Osteocyte (in vitro differentiated cells): ENCODE measurements at places on chromosomes 7 and 10.

DNA sequence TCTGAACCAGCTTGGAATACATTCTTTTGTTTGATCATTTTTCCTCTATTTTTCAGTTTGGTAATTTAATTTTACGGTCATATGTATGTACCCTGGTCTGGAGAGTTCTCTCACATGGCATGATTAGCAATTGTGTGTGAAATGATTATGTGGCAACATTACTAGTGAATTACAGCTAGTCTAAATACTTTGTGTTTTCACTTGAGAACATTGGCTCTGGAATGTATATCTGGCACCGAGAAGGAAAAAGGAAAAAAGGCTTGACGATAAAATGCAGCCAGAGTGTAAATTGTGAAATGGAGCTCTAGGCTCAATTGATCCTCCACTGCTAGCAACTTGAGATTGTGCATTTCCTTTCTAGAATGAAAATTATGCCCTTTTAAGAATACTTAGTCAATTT is 397.2 kb downstream of the EXOC4 start:
- no peak for DNase-seq
- no peak overlapping the region for H3K27ac ChIP-seq
- peaks cover 49% of the 10 kb centered on the region for H3K4me1 ChIP-seq
- H3K4me3 ChIP-seq, result no peak overlapping the region
- no peaks in the 10 kb centered on the region for H3K27me3 ChIP-seq
- H3K36me3 ChIP-seq, result peaks cover 3% of the 10 kb centered on the region

DNA sequence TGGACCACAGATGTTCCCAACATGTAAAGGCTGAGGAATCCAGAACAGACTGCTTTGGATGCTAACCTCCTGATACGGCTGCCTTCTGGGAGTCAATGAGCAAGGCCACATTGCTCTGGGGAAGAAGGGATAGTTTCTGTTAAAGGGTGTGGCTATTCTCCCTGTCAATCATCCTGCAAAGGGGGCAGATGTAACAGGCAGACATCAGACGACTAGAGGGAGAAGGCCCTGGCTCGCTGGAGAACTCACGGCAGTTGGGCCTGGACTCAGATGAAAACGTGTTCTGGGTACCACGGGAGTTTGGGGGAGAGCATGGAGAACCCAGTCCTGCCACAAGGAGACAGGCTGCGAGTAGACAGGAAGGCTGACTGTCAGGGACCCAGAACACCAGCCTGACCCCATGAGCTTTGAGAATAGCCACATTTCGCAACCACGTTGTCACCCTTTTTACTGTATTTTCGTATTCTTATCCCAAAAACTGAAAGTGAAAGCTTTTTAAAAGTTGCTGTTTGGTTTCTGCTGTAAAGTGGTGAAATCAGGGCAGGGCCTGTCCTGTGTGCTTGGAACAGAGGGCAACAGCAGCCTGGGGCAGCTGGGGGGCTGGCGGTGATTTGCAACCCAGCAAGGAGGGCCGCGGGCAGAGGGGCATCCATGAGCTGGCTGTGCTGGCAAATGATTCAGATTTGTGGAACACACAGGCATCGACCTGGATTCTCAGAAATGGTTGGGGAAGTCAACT is 95.3 kb downstream of the MYOF start:
- H3K27ac ChIP-seq, result peak overlapping the region; percentile 93
- H3K4me3 ChIP-seq, result no peak overlapping the region
- H3K4me1 ChIP-seq, result peaks cover 67% of the 10 kb centered on the region

GRCh38 chr10:51773681-51774080 is 74.3 kb upstream of the CSTF2T start:
- no peak for DNase-seq
- H3K36me3 ChIP-seq, result no peaks in the 10 kb centered on the region
- H3K27ac ChIP-seq, result no peak overlapping the region
- no peaks in the 10 kb centered on the region for H3K27me3 ChIP-seq
- H3K4me1 ChIP-seq, result peaks cover 10% of the 10 kb centered on the region

GRCh38 chr7:15921576-15921975 is 235.1 kb upstream of the MEOX2 start:
- DNase-seq, result no peak
- peak overlapping the region; percentile 85 for H3K27ac ChIP-seq
- no peak overlapping the region for H3K4me3 ChIP-seq
- H3K4me1 ChIP-seq, result peaks cover 39% of the 10 kb centered on the region
- no peaks in the 10 kb centered on the region for H3K27me3 ChIP-seq

DNA sequence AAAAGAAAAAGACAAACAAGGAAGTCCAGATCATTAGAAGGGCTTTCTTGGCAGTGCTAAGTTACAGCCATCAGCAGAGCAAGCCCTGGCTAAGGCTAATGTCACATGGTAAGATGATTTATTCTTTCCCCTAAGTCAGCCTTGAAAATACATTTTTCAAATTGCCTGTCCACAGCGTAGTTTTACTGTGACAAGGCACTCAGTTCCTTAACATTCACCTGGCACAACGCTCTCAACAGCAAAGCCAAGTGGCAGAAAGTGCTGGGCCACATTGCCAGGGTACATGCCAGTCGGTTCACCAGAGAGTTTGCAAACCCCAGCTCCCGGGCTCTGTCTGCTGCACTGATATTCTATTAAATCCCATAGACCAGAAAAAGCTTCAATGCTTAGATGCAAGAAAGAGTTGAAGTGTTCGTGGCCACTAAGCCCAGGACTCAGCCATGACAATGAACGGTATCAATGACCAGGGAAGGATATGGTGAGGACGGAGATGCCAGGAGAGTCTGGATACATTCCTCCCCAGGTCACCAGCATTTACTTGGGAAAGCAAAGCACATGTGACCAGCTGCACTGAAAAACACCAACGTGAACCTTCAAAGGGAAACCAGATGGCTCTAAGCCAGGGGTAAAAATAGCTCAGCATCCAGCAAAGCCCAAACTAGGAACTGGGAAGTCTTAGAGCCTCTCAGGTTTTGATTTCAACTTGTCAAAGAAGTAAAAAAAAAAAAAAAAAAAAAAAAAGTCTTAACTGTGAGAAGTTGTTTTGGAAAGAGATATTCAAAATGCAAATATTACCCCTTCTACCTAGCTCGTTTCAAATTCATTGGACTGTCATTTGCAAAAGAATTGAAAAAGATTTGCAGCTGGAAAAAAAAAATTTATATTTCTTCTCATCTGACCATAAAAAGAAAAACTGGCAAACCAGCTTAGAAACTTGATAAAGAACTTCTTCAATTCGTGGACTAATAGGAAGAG is 23.9 kb upstream of the MPP7 start:
- H3K27ac ChIP-seq, result peak overlapping the region; percentile 80
- H3K4me1 ChIP-seq, result peaks cover 30% of the 10 kb centered on the region
- H3K27me3 ChIP-seq, result no peaks in the 10 kb centered on the region
- no peak for DNase-seq
- H3K4me3 ChIP-seq, result peak overlapping the region; percentile 26

DNA sequence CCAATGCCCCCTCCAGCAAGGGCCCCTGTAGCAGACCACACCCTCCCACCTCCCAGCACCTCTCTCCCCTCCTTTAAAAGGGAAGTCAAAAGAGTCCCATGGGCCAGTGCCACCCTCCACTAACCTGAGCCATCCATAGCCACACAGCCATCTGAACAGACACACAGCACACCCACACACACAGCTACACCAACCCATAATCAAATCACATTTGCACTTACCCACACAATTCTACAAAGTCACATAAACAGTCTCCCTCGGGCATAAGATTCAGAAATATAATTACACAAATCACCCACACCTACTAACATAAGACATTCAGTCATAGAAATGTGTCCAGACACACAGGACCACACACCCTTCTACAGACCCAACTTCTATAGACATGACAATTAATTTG is 96.3 kb downstream of the HIF1AN start:
- no peak overlapping the region for H3K27ac ChIP-seq
- no peak overlapping the region for H3K4me3 ChIP-seq
- no peaks in the 10 kb centered on the region for H3K36me3 ChIP-seq
- no peaks in the 10 kb centered on the region for H3K4me1 ChIP-seq
- DNase-seq, result no peak

DNA sequence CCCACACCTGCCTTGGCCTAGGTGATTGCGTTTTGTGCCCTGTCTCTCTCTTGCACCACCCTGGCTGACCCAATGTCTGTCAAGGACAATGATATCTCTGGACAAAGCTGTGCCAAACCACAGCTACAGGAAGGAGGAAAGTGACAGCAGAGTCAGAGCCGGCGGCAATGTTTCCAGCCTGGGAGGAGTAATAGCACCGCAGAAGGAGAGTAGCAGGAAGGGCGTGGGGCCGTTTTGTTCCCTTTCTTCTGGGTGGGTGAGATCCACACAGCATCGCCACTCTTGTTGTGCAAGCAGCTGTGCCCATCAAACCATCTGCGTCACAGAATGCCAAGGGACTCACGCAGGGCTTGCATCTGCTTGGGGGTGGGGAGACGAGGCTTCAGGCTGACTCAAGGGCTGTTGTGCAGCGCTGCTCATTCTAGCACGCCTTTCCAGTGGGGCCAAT is 341.6 kb upstream of the AUTS2 start:
- no peaks in the 10 kb centered on the region for H3K4me1 ChIP-seq
- DNase-seq, result no peak
- peaks cover 17% of the 10 kb centered on the region for H3K27me3 ChIP-seq
- no peak overlapping the region for H3K4me3 ChIP-seq

DNA sequence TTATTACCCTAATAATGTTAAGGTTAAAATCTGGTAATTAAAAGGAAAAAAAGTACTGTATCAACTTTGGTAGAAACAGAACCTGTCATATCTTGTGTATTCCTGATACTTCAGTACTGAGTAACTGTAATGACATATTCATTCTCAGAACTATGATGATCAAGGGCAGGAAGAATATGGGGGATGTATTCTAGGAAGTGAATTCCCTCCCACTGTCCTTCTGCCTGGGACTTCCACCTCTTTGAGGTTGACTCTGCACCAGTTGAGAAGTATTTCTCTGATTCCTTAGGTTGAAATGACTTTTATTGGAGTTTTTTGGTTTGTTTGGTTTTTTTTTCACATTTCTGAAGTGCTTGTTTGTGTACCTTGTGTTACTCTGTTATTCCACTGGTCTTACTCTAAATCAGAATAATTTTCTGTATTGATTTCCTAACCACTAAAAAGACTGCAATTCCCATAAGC is 36.9 kb downstream of the WASL start:
- no peaks in the 10 kb centered on the region for H3K27me3 ChIP-seq
- peaks cover 52% of the 10 kb centered on the region for H3K4me1 ChIP-seq
- H3K27ac ChIP-seq, result no peak overlapping the region
- no peak overlapping the region for H3K4me3 ChIP-seq
- DNase-seq, result no peak
- H3K36me3 ChIP-seq, result peaks cover 10% of the 10 kb centered on the region

- no peaks in the 10 kb centered on the region for H3K36me3 ChIP-seq
- H3K4me1 ChIP-seq, result peaks cover 12% of the 10 kb centered on the region
- H3K27ac ChIP-seq, result no peak overlapping the region
- no peak overlapping the region for H3K4me3 ChIP-seq
Measured at GRCh38 chr10:3476640-3477448, 304.3 kb upstream of the PITRM1 start.

- H3K36me3 ChIP-seq, result no peaks in the 10 kb centered on the region
- peaks cover 8% of the 10 kb centered on the region for H3K4me1 ChIP-seq
- H3K4me3 ChIP-seq, result no peak overlapping the region
- DNase-seq, result no peak
- no peak overlapping the region for H3K27ac ChIP-seq
Measured at GRCh38 chr7:120714945-120715344, 143.0 kb downstream of the TSPAN12 start.

GRCh38 chr10:44921061-44921460 is 9.9 kb downstream of the TMEM72 start:
- DNase-seq, result peak; percentile 71
- H3K36me3 ChIP-seq, result no peaks in the 10 kb centered on the region
- H3K27ac ChIP-seq, result no peak overlapping the region
- H3K4me1 ChIP-seq, result no peaks in the 10 kb centered on the region

GRCh38 chr10:78182841-78183240 is 149.2 kb downstream of the RPS24 start:
- H3K27me3 ChIP-seq, result peaks cover 33% of the 10 kb centered on the region
- no peaks in the 10 kb centered on the region for H3K36me3 ChIP-seq
- no peak for DNase-seq
- H3K4me1 ChIP-seq, result peaks cover 3% of the 10 kb centered on the region
- H3K4me3 ChIP-seq, result no peak overlapping the region

- H3K27ac ChIP-seq, result no peak overlapping the region
- no peaks in the 10 kb centered on the region for H3K36me3 ChIP-seq
- H3K27me3 ChIP-seq, result no peaks in the 10 kb centered on the region
- H3K4me1 ChIP-seq, result no peaks in the 10 kb centered on the region
- DNase-seq, result no peak
Measured at GRCh38 chr7:122362473-122362872, 57.9 kb upstream of the FEZF1 start.

GRCh38 chr10:98474628-98475027 is 27.9 kb upstream of the HPS1 start:
- peaks cover 30% of the 10 kb centered on the region for H3K27me3 ChIP-seq
- H3K36me3 ChIP-seq, result no peaks in the 10 kb centered on the region
- H3K4me3 ChIP-seq, result no peak overlapping the region

- H3K36me3 ChIP-seq, result no peaks in the 10 kb centered on the region
- H3K4me3 ChIP-seq, result no peak overlapping the region
- peaks cover 40% of the 10 kb centered on the region for H3K27me3 ChIP-seq
- DNase-seq, result no peak
- no peak overlapping the region for H3K27ac ChIP-seq
Measured at GRCh38 chr7:93622036-93623033, 47.8 kb upstream of the CALCR start.

DNA sequence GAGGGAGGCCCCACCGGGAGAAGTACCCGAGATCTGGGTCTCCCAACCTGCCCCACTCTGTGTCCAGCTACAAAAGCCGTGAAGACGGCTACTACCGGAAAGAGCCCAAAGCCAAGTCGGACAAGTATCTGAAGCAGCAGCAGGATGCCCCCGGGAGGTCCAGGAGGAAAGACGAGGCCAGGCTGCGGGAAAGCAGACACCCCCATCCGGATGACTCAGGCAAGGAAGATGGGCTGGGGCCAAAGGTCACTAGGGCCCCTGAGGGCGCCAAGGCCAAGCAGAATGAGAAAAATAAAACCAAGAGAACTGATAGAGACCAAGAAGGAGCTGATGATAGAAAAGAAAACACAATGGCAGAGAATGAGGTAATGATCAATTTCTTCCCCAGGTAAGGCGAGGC is 59.1 kb upstream of the PDCD4 start:
- H3K4me3 ChIP-seq, result no peak overlapping the region
- H3K27me3 ChIP-seq, result peaks cover 3% of the 10 kb centered on the region
- peaks cover 8% of the 10 kb centered on the region for H3K4me1 ChIP-seq
- no peak for DNase-seq

DNA sequence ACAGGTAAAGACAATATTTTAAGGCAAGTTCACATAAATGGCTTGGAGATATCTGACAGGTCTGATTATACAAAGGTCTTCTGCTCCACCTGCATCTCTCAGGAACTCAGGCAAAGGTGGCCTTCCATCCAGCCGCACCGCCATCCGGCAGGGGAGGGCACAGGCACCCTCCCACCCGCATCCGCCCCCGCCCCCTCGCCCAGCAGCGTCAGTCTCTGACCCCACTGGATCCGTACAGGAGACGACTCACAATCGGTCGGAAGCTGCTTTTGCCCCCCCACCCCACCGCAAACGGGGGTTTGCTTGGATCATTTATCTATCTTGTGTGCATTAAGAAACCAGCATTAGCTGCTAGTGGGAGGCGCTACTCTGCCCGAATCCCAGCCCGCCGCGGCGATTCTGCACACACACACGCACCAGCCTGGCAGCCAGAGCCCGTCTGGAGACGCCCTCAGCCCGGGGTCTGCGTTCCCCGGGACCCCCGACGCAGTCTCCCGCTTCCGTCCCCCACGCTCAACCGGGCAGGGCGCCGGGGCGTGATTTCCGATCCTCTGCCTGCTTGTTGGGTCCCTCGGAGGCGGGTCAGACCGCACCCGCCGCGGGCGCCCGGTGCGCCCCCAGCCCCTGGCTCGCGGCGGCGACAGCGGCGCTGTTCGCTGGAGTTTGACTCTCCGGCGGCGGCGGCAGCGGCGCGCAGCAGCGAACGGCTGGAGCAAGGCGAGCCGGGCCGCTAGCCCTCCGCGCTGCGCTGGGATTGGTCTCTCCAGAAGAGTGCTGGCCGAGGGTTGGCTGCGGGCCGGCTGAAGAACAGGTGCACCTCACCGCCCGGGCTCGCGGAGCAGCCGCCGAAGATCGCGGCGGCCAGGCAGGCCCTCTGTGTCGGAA is 820 bp upstream of the NRG3 start:
- peaks cover 3% of the 10 kb centered on the region for H3K4me1 ChIP-seq
- H3K36me3 ChIP-seq, result no peaks in the 10 kb centered on the region
